Stromal cell of bone marrow (primary cell): ENCODE measurements at places on chromosomes 2 and 18.

- no peak for DNase-seq
Measured at GRCh38 chr2:12617366-12617765, 99.4 kb upstream of the TRIB2 start.

GRCh38 chr2:46776687-46777327 is 138.8 kb downstream of the MCFD2 start:
- DNase-seq, result peak; percentile 73

DNA sequence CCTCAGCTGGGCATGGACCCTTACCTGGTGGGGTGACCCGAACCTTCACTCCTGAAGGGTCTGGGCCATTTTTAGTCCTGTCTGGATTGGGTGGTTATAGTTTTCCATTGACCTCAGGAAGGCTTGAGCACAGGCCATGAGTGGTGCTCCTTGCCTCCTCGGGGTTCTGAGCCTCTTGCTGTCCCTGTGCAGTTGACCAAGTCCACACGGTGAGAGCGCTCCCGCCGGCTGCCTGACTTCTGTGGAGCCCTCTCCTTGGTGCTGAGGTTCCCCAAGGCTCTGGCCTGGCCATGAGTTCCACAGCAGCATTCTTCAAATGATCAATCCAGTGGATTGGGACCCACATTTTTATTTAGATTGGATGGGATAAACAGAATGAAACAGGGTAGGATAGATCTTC is 159.5 kb downstream of the SEPTIN10 start:
- DNase-seq, result no peak

DNA sequence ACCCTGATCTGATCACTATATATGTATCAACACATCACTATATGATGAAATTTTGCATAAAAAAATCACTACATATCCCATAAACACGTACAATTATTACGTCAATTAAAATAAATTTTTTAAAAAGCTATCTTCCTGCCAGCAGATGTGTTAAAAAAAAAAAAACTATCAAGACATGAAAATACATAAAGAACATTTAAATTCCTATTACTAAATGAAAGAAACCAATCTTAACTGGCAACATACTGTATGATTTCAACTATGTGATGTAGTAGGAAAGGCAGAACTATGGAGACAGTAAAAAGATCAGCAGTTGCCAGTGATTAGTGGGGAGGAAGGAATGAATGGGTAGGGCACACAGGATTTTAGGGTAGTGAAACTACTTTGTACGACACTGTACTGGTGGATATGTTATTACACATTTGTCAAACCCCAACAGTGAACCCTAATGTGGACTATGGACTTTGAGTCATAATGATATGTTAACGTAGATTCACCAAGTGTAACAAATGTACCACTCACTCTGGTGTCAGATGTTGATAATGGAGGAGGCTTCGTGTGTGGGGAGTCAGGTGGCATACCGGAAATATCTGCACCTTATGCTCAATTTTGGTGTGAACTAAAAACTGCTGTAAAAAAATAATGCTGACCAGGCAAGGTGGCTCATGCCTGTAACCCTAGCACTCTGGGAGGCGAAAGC is 27.4 kb downstream of the USP34 start:
- DNase-seq, result no peak

DNA sequence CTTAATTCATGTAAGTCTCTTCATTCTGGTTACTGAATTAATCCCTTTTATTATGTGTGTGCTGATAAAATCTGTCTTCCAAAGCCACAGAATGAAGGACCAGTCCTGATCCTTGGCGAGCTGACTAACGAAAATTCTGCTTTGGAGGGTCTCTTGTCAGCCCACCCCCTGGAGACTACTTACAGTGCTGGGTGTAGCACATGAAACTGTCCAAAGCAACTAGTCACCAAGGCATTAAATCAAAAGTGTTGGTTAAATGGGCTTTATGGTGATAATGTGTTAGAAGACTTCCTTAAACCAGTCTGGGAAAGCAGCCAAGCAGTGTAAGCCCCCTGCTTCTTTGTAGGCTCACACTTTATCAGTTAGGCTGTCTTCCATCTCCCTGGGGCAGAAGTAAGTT is 420.2 kb downstream of the SUCLG1 start:
- no peak for DNase-seq

DNA sequence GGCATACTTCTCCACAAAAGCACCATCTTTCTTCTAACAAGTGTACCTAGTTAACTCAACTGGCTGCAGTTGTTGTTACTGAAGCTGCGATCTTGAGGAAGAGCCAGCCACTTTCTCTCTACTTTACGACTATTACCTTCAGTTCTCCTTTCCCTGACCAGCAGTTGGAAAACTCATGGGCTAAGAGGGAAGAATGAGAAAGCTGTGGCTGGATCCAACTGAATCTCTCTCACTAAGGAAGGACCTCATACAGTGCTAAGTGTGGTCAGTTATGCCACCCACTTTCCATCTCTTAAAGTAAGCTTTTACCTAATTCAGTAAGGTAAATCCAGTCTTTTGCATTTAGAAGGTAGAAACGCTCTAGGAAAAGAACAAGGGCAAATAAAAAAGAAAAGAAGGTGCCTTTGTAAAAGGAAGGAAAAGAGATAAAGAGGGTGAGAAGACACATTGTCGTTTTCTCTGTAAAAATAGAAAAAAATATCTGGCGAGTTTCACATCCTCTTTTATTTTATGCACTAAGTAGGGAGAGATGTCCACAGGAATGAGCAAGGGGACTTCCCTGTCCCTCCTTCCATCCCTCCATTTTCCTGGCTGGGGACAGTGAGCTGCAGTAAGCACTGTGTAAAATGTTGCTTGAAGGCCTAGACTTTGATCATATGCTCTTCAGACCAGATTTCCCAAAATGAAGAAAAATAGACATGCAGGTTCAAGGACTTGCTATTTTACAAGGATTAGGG is 73.4 kb downstream of the PLEKHM3 start:
- no peak for DNase-seq

DNA sequence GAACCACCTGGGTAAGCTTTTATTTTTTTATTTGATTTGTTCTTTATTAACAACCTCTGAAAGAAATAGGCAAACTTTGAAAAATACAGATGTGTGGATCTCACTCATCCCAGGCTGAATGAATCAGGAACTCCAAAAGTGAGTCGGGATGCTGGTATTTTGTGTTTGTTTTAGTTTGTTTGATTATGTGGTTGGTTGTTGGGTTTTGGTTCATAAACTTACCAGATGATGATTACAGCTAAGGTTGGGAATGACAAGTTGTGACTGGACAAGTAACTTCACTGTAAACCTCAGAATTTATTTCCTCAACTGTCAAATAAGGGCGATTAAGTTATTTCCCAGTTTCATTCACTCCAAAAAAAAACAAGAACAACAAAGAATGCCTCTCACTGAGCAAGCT is 80.5 kb upstream of the KIF5C start:
- DNase-seq, result peak; percentile 50

GRCh38 chr2:153420394-153420793 is 58.2 kb downstream of the RPRM start:
- no peak for DNase-seq

DNA sequence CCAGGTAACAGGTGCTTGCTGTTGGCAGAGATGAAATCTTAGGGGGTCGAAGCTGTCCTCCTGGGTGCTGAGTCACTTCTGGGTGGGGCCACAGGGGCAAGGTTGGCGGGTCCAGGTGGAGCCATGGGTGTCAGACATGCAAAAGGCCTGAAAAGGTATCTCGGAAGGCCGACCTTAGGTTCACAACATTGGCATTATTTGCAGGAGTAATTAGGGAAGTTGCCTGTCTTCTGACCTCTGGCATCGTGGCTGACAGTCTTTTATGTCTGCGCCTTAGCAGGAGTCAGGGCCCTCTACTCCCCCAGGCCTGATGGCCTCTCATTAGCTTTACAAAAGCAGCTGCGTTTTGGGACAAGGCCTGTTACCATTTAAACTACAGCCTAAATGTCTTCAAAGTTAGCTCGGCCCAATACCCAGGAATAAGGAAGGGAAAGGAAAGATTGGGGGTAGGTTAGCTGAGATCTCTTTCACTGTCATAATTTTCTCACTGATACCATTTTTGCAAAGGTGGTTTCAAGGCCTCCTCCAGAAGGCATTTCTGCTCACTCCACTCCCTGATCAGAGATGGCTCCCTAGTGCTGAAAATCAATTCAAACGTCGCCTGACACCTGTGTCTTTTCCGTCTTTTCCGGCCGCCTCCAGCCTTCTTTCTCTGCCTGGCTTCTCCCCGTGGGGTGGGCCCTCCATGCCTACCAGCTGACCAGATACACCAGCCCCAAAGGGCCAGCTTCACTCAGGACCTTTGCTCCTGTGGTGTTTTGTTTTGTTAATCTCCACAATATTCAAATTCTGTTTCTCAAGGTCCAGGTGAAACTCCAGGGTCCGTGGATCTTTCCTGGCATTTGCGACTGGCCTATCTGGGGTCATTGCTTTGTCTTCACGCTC is 90.8 kb downstream of the RHOB start:
- no peak for DNase-seq

DNA sequence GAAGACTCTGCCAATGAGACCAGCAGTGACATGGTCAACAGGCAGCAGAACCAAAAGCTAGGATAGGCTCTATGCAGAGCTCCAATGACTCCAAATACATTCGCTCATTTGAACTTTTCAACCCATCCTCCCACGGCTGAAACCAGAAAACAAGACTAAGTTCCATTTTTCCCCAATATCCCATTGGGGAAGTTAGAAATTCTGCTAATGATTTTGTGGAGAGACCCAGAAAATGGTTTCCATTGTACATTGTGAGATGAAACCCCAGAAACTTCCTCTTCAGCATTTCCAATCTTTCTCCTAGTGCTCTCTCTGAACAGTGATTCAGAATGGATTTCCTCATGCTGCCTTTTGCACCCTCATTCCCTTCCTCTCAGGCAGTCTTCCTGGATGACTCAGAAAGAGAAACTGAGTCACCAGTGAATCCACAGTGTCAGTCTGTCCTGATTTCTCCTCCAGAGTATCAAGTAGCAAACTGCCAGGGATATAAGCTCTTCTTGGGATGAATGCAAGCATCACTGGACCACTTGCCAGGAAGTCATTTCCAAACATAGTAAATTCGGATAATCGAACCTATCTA is 467.7 kb upstream of the ID2 start:
- peak; percentile 30 for DNase-seq

- peak; percentile 86 for DNase-seq
Measured at GRCh38 chr2:219125225-219125885, 35.3 kb downstream of the NHEJ1 start.

- DNase-seq, result no peak
Measured at GRCh38 chr2:164778723-164779122, 62.9 kb downstream of the COBLL1 start.

DNA sequence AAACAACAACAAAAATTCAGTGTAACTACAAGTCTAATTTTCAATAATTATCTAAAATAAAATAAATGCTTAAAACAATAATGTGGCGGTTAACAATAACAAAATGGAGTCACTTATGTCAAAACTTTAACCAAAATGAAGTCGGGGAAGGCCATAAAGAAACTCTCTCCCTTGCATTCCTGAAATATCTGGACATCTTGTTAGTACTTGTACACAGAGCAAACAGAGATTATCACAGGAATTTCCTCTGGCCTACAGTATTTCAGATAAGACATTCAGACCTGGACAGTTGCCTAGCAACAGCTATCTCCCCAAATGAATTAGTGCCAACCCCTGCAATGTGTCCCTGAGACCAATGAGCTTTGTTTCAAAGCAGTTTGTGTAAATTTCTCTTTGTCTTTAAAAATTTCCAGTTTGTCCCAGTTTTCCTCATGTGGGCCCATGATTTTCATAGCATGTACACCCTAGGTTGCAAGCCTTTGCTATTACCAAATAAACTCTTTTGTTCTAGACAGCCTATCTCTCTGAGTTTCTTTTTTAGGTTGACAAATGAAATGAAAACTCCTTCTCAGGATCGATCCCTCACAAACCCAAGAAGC is 68.6 kb downstream of the EXOC6B start:
- DNase-seq, result no peak

- no peak for DNase-seq
Measured at GRCh38 chr18:23284629-23285028, 149.3 kb downstream of the CABLES1 start.

- no peak for DNase-seq
Measured at GRCh38 chr18:32730620-32731091, 42.2 kb downstream of the KLHL14 start.

- no peak for DNase-seq
Measured at GRCh38 chr18:79805211-79805887, 7.6 kb downstream of the KCNG2 start.

DNA sequence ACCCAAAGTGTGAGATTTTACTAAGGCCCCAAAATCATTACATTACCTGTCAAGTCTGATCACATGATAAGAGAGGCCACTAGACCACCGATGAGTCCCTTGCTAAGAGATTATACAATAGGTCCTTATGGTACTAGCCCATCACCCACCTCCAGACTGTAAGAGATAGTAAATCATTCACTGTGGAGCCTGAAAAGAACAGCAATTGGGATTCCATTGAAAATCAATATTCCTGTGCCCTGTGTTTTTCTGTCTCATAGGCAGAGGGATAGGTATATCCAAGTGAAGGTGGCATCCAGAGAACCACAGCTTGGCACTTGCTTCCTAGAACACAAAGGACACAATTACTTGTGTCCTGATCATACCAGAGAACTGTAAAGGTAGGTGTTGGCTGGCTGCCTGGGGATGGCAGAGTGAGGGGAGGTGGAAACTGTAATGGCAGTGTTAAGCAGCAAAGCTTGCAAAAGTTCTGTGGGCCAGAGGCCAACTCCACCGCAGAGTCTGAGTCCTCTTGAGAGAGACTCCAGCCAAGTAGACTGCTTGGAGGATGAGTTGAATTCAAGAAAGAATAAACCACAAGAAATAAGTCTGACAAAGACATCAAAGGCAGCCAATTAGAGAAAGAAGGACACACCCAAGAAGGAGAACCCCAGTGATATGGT is 102.0 kb upstream of the PIEZO2 start:
- DNase-seq, result peak; percentile 80

DNA sequence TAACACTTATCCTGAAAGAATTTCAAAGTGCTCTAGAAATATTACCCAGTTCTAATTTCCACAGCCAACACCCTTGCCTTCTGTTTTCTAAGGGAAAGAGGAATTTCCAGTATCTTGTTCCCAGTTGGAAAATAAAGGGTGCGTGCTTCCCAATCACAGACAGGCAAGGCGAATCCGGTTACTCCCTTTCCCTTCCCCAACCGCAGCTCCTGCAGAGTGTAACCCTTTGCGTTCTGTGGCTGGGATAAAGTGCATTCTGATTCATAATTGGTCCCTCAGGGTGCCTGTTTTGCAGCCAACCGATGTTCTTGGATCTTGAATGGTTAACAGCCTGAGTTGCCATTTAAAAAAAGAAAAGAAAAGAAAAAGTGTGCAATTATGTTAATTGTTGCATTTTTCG is 40.6 kb upstream of the PGAP1 start:
- DNase-seq, result peak; percentile 47

- DNase-seq, result no peak
Measured at GRCh38 chr2:240551811-240552210, 6.0 kb downstream of the ANKMY1 start.
